ENCODE measurements at places on chromosomes 13 and 19.

DNA sequence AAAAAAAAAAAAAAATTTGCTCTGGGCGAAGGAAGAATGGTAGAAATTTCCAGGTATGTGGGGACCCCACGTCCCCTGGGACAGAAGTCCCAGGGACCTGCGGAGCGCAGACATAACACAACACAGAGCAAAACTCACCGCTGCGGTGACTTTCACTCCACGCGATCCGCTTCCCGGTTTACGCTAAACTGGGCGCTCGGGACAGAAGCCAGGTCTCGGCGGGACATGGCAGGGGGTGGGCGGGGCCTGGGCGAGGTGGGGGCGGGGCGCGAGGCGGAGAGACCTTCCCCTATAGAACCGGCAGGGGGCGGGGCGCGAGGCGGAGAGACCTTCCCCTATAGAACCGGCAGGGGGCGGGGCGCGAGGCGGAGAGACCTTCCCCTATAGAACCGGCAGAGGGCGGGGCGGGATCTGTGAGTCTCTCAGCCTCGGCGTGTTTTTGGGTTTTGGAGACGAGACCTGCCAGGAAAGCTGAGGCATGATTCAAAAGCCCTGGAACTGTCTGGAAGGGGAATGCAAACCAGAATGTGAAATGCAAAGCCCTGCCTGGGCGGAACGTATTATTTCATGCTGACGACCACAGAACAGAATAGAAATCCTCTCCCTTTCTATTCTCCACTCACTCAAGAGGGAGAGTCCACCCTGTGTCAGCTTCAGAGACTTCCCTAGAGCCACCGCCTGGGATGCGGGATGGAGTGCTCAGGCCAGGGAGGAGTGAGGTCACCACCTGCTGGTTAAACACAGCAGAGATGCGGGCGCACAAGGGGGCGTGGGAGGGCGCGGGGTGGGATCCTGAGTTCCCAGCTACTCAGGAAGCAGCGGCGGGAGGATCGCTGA lies 20.2 kb upstream of the ERVV-1 start:
- DNase-seq = peak; percentile 72

- no peak for DNase-seq
These were observed 67.5 kb downstream of the TSC22D1 start for GRCh38 chr13:44508562-44509077.

GRCh38 chr13:81133066-81133465 lies 792.1 kb upstream of the SPRY2 start:
- no peak for DNase-seq

- no peak for DNase-seq
These were observed 79.9 kb downstream of the RNASEH2B start for GRCh38 chr13:50989476-50989875.

DNA sequence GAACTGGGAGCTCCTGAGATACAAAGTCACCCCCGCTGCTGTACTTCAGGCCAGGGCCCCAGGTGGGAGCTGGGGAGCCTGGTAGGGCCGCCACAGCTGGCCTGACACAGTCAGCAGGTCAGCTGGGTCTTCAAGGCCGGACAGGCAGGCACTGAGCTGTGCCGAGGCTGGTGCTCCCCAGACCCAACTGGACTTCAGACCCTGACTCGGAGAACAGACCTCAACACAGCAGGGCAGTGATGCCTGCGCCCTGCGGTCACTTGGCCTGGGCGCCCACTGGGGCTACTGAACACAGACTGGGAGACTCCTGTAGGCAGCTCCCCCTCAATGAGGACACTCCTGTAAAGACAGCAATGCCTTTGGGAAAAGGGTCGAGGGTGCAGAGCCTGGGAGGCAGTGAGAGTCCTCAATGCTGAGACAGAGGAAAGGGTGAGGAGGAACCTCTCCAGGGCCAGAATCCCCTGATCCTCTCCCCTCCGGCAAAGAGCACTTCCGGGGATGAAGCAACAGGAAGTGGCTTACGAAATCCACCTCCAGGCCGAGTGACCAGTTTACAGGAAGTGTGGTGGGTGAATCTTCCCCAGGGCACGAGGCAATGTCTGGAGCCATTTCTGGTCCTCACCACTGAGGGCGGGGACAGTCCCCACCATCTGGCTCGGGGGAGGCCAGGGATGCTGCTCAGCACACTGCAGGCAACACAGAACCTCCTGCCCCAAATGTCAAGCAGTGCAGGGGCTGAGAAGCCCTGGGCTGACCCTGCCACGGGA lies 40.8 kb upstream of the ISYNA1 start:
- DNase-seq = no peak

DNA sequence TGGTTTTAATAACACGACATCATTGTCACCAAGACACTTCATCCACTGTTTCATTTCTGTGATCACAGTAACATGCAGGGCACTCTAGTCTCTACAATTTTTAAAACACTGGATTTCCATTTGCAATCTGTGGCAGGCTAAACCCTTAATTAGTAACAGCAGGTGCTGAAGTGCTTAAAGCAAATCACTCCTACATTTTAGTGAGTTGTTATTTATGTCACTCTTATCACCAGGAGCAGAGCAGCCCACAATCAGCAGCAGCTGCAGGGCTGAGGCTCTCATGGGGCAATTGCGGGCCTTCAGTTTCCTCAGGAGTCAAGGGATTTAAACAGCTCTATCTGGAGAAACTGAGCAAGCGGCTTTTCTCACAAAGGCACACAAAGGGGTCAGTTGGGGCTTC lies 1.6 kb downstream of the SOHLH2 start:
- no peak for DNase-seq

DNA sequence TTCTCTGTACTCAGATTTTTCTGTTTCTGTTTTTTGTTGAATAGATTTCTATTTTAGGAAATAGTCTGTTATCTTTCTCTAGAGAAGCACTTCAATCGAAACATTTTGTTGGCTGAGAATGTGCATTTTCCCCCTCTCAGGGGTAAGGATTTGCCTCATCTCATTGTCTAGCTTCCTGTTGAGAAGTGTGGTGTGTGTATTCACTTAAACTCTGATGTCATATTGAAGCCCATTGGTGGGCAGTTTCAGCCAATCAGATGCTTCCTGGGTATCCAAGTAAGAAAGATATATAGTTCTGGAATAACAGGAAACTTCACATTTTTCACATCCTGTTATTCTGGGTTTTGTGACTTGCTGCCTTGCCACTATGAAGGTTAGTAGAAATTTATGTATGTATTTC lies 87.6 kb downstream of the ARHGEF7 start:
- no peak for DNase-seq

GRCh38 chr19:46697204-46697960 lies 19.5 kb downstream of the PRKD2 start:
- DNase-seq = no peak

- no peak for DNase-seq
These were observed 391.0 kb upstream of the SLITRK5 start for GRCh38 chr13:87280139-87280538.

DNA sequence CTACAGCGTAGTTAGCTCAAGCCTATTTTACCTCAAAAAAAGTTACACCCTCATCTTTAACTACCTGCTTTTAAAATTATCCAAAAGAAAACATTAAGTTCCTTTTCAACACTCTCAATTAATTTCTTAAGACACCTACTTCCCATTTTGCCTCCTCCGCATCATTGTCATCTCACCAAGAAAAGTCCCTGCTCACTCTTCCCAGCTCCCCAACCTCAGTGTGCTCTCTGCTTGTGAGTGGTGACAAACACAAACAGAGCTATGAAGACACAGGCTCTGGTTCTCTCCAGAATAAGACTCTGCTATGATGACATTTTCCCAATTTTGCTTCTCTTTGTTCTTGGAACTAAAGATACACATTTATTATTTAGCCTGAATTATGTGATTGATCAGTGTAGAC lies 385.1 kb upstream of the HTR2A start:
- no peak for DNase-seq

DNA sequence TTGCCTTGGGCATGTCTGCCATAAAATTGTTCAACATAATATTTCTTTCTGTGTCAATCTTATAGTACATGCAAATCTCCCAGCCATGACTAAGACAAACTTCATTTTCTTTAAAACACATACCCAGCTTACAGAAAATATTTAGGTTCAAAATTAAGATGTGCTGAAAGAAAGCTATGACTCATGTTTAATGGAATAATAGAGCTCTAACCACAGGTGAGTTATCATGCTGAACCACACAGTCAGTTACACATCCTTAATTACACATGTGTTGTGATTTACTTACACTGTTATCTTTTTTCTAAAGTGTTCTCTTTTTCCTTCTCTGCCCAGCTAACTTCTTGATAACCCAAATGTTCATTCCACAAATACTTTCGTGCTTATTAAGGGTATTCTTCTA lies 1831.2 kb downstream of the OLFM4 start:
- DNase-seq = no peak

DNA sequence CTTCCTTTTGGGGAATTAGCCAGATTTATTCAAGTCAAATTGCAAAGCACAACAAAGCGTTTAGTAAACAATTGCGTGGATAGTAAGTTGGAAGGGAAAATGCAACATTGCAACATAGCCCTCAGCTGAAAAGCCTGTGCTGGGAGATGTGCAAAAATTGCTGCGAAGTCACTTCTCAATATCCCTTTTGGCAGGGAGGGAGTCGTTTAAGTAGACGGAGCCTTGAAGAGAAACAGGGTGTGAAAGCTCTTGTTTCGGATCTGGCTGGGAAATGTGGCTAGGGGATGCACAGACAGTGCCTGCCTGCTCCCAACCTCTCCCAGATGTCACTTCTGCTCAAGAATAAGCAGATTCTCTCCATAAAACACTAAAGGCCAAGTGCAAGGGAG lies 56.8 kb downstream of the SLC7A1 start:
- no peak for DNase-seq

DNA sequence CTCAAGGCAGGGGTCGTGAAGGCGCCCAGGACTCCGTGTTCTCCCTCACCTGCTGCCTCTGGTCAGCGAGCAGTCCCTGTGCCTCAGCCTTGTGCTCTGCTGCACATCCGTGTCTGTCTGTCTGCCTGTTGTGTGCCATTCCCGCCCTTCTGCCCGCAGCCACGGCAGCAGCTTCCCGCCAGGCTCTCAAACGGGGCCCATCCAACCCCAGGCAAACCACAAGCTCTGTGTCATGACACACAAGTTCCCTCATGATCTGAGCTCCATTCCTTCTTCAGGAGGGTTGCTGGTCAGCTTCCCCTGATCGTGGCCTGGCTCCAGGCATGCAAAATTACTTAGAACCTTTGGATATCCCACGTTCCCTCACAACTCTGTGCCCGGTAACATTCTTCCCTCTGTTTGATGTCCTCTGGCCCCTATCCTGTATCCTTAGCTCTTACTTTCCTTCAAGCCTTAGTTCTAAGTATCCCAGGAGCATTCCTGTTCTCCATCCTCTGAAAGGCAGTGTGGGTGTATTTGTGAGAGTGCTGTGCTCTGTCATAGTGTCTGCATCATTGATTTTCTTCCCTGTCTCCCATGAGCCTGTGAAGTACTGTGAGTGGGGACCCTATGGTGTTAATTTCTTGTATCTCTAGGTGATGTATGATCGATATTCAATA lies 3.2 kb downstream of the GPR183 start:
- DNase-seq = no peak

- no peak for DNase-seq
These were observed 2.9 kb upstream of the ARHGEF7 start for GRCh38 chr13:111112196-111112595.

DNA sequence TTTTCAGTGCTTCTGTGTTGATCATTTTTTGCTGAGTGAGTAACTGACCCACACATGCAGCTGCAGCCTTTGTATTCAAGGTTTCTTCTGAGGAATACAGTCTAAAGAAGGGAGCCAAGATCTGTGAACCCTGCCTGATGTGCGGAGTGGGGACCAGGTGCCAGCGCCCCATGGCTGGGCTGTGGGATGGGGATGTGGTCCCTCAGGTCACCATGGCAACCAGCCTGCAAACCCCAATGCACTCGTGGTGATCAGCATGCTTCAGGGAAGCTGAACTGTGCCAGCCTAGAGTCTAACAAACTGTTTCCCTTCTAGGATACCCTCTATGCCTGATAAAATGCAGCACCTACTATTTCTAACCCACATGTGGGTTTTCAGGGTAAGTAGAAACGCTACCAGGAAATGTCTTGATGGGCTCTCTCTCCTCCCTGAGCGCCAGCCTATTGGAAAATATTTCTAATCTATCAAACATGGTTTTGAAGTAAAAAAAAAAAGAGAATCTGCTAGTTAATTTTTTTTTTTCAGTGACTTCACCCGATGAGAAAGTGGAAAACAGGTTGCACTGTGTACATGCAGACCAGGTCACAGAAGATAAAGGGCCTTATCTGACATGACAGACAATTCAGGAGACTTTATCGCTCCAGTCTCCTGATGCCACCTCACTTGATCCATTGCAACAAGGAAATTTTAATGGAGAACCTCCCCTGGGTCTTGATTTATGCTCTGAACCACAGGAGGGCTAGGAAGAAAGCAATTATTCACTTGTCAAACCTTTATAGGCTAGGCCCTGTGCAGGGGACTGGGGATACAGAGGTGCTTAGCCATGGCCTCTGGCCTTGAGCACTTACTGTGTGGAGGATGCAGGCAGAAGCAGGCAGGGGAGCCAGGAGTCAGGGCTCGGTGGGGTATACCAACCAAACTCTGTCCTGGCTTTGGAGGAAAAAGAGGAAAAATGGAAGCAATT lies 51.1 kb downstream of the RASL11A start:
- no peak for DNase-seq

DNA sequence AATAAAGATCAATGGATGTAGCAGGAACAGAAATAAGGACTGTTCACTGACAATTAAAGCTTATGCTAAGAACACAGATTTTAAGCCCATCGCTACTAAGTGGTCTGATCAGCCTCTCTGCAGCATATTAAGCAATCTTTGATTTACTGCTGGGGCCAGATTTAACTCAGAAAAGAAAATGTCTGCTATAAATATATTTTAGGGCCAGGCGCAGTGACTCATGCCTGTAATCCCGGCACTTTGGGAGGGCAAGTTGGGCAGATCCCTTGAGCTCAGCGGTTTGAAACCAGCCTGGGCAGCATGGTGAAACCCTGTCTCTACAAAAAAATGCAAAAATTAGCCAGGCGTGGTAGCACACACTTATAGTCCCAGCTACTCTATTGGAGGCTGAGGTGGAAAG lies 43.0 kb downstream of the METTL21C start:
- DNase-seq = no peak

DNA sequence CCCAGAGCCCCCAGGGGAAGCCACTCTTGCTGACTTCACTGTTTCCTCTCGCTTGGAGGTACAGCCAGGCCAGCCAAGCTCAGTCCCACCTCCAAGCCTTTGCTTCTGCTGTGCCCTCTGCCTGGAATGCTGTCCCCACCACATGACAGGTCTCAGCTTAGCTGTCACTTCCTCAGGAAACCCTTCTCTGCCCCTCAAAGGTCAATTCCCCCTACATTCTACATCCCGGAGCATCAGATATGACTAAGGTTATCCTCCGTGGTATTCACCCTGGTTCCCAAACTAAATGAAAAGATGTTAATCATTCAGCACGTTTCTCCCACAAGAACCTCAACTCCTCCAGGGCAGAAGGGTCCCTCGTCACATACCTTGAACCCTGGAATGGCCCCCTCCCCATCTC lies 53.5 kb downstream of the PTPRS start:
- DNase-seq = no peak

GRCh38 chr13:50285283-50285682 lies 270.0 kb downstream of the KCNRG start:
- DNase-seq = no peak

DNA sequence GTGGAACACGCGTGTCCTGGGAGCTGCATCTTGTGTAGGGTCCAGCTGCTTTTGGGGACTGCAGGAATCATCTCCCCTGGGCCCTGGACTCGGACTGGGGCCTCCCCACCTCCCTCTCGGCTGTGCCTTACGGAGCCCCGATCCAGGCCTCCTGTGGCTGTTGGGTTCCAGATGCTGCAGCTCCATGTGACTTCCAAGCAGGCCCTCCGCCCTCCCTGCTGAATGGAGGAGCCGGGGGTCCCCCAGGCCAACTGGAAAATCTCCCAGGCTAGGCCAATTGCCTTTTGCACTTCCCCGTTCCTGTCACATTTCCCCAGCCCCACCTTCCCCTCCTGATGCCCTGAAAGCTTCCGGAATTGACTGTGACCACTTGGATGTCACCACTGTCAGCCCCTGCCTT lies 6.2 kb upstream of the PGLS start:
- DNase-seq = no peak
